Astrocyte of the cerebellum (primary cell): ENCODE measurements at places on chromosomes 16 and 17.

- no peak for DNase-seq
Observed at GRCh38 chr17:19461681-19462080, 50.6 kb downstream of the RNF112 start.

DNA sequence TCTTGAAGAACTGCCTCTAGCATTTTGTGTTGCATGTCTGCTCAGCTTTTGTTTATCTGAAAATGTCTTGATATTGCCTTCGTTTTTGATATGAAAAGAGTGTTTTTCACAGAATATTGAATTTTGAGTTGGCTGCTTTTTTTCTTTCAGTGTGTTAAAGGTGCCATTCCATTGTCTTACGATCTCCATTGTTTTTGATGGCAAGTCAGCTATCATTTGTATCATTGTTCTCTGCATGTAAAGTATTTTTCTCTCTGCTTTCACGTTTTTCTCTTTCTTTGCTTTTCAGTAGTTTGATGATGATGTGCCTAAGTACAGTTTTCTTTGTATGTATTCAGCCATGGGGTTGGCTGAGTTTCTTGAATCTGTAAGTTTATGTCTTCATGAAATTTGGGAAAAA lies 57.0 kb downstream of the AIPL1 start:
- DNase-seq, result no peak

- no peak for DNase-seq
Observed at GRCh38 chr17:258906-259305, 77.5 kb upstream of the DOC2B start.

DNA sequence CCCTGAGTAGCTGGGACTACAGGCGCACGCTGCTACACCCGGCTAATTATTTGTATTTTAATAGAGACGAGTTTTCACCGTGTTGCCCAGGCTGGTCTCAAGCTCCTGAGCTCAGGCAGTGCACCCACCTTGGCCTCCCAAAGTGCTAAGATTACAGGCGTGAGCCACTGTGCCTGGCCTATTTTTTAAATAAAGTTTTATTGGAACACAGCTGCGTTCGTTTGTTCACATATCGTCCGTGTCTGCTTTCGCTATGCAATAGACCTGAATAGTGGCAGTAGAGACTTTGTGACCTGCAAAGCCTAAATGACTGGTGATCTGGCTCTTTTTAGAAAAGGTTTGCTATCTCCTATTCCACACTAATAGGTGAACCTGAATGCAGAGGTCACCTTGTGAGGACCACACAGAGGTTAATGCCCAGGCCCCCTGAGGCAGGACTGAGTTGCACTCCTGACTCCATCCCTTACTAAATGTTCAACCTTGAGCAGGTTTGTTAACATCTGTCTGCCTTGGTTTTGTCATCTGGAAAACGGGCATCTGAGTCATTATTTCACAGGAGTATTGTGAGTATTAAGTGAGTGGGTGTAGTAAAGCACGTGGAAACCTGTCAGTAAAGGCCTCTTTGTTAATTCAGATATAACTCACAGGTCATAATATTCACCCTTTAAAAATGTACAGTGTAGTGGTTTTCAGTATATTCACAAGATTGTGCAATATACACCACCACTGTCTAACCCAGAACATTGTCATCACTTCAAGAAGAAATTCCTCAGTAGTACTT lies 157.5 kb upstream of the CACNG5 start:
- peak; percentile 20 for DNase-seq

- DNase-seq, result peak; percentile 28
Observed at GRCh38 chr16:68893710-68894705, 50.7 kb downstream of the TANGO6 start.

GRCh38 chr17:4678448-4679026 lies 25.4 kb downstream of the PELP1 start:
- peak; percentile 34 for DNase-seq

DNA sequence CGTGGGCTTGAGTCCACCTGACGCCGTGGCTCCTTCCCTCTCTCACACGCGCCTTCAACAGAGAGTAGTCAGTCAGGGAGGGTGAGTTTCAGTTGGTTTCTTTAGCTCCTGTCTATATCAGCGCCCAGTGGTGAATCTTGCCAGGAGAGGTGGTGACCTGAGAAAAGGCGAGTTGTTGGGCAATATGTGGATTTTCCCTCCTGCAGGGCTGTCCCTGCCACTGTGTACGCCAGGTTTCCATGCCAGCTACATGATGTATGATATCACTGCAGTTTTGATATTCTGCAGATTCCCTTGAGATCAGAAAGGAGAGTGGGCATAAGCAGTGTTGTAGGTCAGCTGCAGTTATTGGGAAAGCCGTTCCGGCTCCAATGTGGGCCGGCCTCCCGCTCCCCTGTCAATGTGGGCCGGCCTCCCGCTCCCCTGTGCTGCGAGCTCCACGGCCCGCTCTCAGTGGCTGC lies 31.4 kb downstream of the BANP start:
- DNase-seq, result no peak

DNA sequence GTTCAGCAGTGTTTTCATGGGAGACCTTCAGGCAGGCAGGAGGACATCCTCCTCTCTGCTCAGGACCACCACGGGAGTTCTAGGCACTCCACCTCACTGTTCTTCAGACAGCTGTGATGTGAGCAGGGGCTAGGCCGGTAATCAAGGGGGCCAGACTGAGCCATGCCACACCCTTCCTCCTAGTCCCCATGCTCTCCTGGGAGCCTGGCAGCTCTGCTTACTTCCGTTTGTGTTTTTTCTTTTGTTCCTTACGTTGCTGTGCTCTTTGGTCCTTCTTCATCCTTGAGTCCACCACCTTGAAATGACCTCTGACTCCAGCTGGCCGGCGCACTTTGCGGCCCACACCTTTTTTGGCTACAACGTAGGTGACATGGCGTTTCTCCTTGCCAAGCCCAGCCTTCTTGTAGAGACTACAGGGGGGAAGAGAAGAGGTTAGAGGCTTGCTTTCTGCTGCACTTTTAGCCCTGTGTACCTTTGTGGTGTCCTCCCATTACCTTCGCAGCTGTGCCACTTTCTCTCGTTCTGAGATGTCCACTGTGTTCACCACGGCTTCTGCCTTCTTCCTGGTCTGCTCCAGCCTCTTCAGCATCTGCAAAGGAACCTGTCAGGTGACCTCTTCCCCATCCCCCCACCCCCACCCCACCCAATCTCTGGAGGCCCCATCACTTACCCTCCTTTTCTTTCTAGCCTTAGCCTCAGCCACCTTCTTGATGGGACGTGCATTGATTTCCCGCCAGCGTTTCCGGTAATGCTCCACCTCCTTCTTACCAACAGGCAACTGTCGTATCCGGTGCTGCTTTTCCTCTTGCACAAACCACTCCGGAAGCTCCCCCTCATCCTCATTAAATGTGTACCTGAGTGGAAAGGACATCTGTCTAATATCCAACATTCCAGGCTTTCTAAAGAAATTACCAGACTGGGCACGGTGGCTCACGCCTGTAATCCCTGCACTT lies 7.4 kb upstream of the PSMC5 start:
- no peak for DNase-seq

- DNase-seq, result no peak
Observed at GRCh38 chr16:67302970-67303369, 23.6 kb downstream of the KCTD19 start.

- DNase-seq, result no peak
Observed at GRCh38 chr16:23562505-23562904, 5.0 kb downstream of the UBFD1 start.

- DNase-seq, result no peak
Observed at GRCh38 chr16:6857575-6857974, 475.1 kb upstream of the RBFOX1 start.

- DNase-seq, result no peak
Observed at GRCh38 chr16:17106243-17106791, 364.4 kb downstream of the XYLT1 start.

GRCh38 chr16:88649924-88650748 lies 717 bp downstream of the CYBA start:
- DNase-seq, result no peak

- DNase-seq, result no peak
Observed at GRCh38 chr16:24775455-24775854, 46.0 kb downstream of the TNRC6A start.

- DNase-seq, result no peak
Observed at GRCh38 chr17:38320482-38320881, 23.3 kb downstream of the GPR179 start.

- no peak for DNase-seq
Observed at GRCh38 chr17:65370669-65371131, 190.7 kb downstream of the AXIN2 start.

DNA sequence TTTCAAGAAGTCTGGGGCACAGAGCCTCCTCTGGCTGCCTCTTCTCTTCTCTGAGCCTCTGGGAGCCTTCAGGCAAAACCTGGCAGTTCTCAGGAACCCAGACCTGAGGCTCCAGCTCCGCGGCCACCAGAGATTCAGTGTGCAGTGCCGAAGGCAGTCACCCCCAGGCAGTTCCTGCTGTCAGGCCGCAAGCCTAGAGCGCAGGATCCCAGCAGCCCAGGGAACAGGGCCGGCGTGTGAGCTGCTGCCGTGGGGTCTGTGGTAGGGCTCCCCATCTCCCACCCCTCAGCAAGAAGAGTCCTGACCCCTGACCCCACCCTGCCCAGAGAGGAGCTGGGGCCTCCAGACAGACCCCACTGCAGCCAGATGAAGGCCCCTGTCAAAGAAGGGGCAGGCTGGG lies 78.2 kb downstream of the AMFR start:
- DNase-seq, result no peak

DNA sequence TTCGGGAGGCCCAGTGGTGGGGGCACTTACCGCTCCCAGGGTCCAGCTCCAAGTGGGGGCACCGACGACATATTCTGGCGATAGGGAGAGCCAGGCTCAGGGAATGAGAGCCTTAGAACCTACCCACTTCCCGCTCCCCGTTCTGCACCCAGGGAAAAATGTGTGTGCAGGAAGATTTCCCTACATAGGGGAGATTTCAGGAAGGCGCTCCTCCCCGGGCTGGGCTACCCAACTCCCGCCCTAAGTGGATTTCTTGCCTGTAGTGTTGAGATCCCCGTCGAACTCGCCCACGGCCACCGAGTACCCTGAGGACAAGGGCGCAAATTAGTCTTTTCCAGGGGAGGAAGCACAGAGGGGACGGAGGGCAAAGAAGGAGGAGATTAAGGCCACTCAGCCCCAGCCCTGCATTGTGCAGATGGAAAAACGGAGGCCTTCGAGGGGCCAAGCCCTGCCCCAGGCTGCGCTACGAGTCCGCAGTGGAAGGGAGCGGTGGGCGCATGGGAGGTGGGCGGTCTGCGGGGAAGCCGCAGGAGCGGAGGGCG lies 5.1 kb downstream of the ITGA2B start:
- no peak for DNase-seq

DNA sequence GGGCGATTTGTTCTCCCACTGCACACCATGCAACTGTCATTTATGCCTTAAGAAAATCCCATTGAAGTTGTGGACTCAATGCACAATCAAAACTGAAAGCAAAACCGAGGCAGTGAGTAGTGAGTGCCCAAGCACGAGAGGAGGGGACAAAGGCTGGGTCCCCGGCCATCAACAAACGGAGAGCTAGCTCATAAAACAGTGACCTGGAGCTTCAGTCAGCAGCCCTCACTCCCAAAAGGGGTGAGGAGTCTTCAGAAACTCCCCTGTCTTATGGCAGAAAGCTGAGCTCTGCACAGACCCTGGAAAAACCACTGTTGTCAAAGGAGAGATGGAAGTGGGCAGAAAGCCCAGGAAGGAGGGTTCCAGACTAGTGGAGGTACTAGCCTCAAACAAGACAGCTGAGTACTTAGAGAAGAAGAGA lies 96.9 kb downstream of the ADCY9 start:
- DNase-seq, result peak; percentile 26

- DNase-seq, result no peak
Observed at GRCh38 chr17:77439189-77440018, 298.6 kb downstream of the SEC14L1 start.

GRCh38 chr17:8753976-8754440 lies 4.3 kb downstream of the SPDYE4 start:
- no peak for DNase-seq

DNA sequence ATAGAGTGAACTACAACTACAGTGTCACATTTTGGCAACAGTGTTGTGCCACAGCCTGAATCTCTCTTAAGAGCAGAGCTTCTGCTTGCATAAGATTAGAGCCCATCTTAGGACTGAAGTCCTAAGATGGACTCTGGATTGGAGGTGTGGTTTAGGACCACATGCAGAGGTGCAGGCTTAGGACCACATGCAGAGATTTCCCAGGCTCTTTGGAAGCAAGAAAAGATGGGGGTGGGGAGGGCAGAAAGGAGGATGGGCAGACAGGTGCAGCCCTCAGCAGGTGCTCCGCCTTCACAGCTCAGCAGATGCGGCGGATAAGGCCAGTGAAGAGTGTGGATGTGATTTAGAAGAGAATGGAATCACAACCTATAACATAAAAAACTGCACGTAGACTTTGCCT lies 128.7 kb downstream of the TANGO6 start:
- no peak for DNase-seq

DNA sequence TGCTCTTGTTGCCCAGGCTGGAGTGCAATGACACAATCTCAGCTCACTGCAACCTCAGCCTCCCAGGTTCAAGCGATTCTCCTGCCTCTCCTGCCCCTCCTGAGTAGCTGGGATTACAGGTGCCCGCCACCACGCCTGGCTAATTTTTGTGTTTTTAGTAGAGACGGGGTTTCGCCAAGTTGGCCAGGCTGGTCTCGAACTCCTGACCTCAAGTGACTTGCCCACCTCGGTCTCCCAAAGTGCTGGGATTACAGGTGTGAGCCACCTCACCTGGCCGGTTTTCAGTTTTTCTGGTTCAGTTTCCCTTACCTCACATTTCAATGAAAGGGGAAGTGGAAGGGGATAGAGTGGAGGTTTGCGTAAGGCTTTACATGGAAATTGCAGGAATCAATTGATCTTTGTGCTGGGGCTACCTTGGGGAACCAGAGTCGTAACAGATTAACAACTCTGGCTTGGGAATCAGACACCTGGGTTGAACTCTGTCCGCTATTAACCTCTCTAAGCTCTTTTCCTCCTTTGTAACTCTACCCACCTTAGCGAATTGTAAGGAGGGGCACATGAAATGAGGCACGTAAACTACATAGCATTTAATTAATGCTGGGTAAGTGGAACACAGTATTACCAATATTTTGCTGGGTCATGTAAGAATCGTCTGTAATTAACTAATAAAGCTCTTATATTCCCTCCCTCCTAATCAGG lies 3.2 kb downstream of the MPV17L start:
- DNase-seq, result no peak

- no peak for DNase-seq
Observed at GRCh38 chr17:36533935-36534839, 481 bp downstream of the MYO19 start.

GRCh38 chr17:62876673-62877405 lies 68.7 kb upstream of the MARCHF10 start:
- peak; percentile 20 for DNase-seq

GRCh38 chr16:88923926-88924833 lies 52.8 kb downstream of the CBFA2T3 start:
- no peak for DNase-seq
